ENCODE measurements at places on chromosomes 7 and 10.

- no peak for DNase-seq
Measured at GRCh38 chr7:42573881-42574672, 337.1 kb upstream of the GLI3 start.

- no peak for DNase-seq
Measured at GRCh38 chr10:49243610-49244283, 55.2 kb upstream of the C10orf71 start.

GRCh38 chr7:73899731-73900142 is 38.8 kb downstream of the TMEM270 start:
- DNase-seq, result no peak

- DNase-seq, result no peak
Measured at GRCh38 chr10:24983130-24983529, 30.7 kb upstream of the PRTFDC1 start.

GRCh38 chr10:24651923-24652322 is 71.8 kb downstream of the ARHGAP21 start:
- no peak for DNase-seq

- DNase-seq, result no peak
Measured at GRCh38 chr7:44050121-44050914, 5.8 kb downstream of the DBNL start.

All from activated CD4-positive, alpha-beta T cell treated with anti-CD3 and anti-CD28 coated beads, Interleukin-2, Interleukin-6, amounts not matched to agents 100 ng/mL and 50 ng/mL, durations not matched to agents 16 hours and 8 hours (primary cell).